Right renal cortex interstitium (tissue), 3 donors: ENCODE measurements at places on chromosomes 1 and 21.

DNA sequence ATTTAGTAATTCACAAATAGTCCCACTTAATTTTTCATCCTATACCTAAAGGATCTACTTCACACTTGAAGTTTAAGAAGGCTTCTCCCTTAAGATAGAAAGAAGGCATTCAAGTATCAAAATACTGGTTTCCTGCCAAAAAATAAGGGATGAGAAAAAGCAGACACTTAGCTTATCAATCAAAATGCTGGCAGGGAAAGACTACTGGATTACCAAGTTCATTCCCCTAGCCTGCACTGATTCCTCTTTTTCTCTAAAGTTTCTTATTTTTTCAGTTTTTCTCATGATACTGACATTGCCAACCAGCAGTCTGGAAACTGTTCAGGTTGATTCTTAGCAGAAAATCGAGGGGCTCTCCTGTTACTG lies 204.6 kb downstream of the GABPA start:
- DNase-seq = no peak

DNA sequence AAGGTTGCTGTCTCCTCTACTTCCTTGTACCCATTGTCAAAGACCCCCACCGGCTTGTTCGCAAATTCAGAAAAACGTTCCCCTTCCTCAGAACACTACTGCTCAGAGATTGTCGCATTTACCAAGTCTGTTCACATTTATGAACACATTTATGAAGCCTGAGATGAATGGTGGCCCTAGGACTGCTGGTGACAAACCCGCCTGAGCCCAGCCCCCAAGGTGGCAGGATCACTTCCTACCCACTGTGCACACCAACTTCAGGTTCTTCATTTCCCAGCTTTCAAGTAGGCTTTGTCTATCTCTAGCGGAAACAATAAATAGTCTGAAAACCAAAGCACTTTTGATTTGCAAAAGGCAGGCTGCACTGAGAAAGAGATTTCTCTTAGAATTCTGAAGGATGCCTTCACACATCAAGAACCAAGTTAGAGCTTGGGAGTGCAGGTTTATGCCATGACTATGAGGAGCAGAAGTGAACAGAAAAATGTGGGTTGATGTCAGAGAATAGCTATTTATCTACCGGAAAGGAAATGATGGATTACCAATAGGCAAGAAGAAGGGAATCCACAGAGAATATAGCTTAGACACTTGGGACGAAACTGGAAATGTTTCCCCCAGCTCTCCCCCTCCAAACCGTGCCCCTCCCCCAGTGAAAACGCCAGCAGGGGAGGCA lies 200.5 kb downstream of the TOMM20 start:
- DNase-seq = no peak

GRCh38 chr1:90402893-90403849 lies 313.9 kb downstream of the BARHL2 start:
- no peak for DNase-seq

- no peak for DNase-seq
Observed at GRCh38 chr1:175217721-175218531, 25.4 kb upstream of the KIAA0040 start.

GRCh38 chr1:30358500-30358899 lies 364.9 kb downstream of the MATN1 start:
- DNase-seq = no peak

GRCh38 chr1:20185834-20186782 lies at the start of the genes PLA2G2C and UBXN10:
PLA2G2C (minus strand) TSS chr1:20186518; CDS start chr1:20177363, 9,155 bp downstream.
UBXN10 (plus strand) TSS chr1:20186096; CDS start chr1:20190562, 4,466 bp downstream.
- peak; percentile 46 for DNase-seq

- no peak for DNase-seq
Observed at GRCh38 chr1:3821447-3821846, 25.1 kb upstream of the LRRC47 start.

DNA sequence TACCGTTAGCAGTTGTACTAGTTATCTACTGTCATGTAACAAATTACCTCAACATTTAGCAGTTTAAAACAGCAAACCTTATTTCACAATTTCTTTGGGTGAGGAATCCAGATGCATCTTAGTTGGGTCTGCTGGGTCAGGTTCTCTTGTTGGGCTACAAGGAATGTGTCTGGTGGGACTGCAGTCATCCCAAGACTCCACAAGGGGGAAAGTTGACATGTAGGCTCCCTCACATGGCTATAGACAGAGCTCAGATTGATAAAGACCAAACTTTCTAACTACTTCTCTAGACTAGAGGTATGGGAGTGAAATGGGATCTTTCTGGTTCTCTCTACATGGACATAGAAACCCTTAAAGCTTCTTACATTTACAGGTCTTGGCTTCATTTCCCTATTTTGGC lies 160.9 kb downstream of the UCK2 start:
- DNase-seq = no peak

GRCh38 chr1:40059960-40060750 lies 19.6 kb downstream of the CAP1 start:
- no peak for DNase-seq

GRCh38 chr1:186218654-186219352 lies 156.2 kb downstream of the TPR start:
- DNase-seq = no peak
